ENCODE measurements at places on chromosomes 3 and 15.

DNA sequence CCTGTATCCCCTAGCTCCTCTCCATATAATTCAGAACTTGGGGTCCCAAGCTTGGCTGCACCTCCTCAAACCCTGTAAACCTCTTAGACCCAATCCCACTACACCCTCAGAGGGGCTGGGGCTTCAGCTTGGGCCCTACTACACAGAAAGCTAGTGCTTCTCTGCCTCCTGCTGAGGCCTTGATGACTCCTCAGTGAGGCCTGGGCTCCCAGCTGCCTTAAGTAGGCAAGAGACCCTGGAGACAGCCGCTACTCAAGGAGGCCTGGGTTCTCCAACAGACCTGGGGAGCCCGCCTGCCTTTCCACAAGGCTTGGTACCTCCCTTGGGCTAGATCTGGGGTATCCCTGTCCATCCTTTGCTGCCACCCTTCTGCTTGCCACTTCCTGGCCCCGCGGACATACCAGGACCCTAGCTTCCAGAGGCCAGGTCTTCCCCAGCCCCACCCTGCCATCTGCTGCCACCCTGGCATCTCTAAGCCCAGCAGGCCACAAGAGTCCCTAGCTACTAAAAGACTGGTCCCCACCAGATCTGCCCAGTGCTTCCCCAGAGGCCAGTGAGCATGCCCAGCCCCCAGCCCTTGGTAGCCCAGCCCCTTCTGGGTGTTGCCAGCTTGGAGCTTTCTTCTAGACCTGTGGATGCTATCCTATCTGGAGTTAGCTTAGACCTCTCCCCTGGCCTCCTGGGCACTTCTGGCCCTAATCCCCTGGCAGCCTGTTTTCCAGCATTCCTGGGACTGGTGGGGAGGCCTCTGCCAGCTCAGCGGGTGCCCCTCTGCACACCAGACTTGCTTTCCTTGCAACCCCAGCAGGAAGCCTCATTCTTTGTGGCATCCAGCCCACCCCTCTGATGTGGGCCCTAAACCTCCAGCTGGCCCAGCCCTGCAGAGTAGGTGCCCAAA lies 13.7 kb downstream of the C15orf39 start:
- DNase-seq = no peak

GRCh38 chr3:114451561-114452018 lies 157.8 kb downstream of the TIGIT start:
- no peak for DNase-seq

GRCh38 chr3:59946401-59946800 lies 896.6 kb upstream of the CFAP20DC start:
- DNase-seq = no peak

DNA sequence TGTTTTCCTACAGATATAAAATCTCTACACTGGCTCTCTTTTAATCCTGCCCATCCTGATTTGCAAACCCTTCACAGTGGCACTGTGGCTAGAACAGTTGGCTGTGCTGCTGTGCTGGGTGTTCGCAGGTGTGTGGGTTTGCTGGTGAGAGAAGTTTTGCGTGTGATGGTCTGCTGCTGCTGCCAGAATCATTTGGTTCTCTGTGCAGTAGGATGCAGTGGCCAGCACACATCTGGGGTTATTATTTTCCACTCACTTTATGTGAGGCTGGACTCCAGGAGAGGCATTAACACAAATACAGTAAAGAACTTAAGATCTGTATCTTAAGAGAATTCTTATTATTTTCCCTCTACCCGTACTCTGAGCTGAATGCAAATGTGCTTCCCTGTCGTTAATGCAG lies 16.0 kb upstream of the PSMD6 start:
- DNase-seq = no peak

- no peak for DNase-seq
These were observed 113.3 kb downstream of the IL20RB start for GRCh38 chr3:137071104-137071503.

GRCh38 chr15:69897061-69897460 lies 200.7 kb downstream of the TLE3 start:
- DNase-seq = no peak

GRCh38 chr3:183149915-183150750 lies 12.4 kb downstream of the LAMP3 start:
- no peak for DNase-seq

DNA sequence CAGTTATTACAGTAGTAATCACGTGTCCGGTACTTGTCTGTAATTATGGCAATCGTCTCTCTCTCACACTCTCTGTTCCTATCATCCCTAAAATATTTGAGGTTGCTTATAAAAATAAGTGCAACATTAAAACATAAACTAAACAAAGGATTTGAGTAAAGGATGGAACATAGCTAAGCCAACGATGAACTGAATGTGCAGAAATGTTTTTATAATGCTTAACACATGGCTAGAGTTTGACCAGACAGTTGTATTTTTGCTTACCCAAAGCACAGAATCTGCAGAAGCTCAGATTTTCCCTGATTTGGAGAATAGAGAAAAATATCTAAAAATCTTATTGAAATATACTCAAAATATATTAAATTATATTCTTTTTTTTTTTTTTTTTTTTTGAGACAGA lies 1030.9 kb downstream of the NAALADL2 start:
- no peak for DNase-seq

DNA sequence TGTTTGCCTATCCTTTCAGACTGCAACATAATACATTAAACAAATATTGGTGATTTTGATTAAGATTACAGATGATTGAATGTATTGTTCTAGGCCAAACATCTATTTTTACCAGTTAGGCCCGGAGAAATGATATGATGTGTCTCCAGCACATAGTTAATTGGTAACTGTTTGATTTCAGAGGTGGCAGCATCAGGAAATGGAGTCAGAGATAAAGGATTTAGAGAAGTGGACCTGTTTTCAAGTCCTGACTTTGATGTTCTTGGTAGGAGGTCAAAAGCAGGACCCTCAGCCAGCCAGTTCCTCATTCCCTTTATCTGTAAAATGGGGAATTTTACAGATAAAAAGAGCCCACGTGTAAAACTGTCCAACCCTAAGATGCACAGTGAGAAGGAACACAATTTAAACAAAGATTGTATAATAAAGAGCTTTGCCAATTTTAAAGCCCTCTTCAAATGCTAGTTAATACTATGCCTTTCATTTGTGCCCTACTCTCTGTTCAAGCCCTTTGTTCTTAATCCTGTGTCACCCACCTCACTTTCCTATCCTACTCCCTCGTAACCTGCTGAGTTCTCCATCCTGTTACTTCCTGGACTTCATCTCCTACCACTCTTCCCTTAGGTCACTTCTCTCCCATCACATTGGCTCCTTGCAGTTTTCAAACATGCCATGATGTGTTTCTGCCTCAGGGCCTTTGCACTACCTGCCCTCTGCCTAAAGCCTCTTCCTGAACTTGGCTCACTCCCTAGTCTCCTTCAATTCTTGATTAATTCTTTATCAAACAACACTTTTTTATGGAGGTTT lies 2.5 kb downstream of the TMEM212 start:
- DNase-seq = no peak

DNA sequence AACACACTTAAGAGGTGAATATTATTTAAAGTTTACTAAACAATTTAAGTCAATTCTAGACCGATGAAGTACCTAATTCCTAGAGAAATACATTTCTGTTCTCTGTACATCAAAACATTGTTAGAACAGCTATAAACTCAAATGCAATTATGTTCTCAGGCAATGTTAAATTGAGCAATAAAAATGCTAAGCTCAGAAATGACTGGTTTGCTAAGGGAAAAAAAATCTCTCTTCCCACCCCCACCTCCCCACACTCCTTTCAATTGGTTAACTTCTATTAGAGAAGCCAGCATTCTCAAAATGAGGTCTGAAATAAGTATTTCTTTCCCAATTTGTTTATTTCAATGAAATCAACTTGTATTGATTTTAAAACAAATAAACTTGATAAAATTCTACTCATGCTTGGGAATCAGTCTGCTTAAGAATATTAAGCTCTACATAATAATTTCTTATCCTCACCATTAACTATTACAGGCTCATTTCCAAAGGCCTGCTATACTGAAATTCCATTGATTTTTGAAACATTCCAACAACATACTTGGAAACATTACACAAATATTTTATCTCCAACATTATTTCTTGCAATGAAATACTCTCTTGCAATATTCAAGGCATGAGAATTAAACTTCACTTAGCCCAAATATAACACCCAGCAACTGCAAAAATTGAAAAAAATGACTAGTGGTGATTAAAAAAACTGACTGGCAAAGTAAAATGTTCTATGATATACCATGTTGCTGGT lies 22.6 kb downstream of the TSPAN3 start:
- DNase-seq = no peak

DNA sequence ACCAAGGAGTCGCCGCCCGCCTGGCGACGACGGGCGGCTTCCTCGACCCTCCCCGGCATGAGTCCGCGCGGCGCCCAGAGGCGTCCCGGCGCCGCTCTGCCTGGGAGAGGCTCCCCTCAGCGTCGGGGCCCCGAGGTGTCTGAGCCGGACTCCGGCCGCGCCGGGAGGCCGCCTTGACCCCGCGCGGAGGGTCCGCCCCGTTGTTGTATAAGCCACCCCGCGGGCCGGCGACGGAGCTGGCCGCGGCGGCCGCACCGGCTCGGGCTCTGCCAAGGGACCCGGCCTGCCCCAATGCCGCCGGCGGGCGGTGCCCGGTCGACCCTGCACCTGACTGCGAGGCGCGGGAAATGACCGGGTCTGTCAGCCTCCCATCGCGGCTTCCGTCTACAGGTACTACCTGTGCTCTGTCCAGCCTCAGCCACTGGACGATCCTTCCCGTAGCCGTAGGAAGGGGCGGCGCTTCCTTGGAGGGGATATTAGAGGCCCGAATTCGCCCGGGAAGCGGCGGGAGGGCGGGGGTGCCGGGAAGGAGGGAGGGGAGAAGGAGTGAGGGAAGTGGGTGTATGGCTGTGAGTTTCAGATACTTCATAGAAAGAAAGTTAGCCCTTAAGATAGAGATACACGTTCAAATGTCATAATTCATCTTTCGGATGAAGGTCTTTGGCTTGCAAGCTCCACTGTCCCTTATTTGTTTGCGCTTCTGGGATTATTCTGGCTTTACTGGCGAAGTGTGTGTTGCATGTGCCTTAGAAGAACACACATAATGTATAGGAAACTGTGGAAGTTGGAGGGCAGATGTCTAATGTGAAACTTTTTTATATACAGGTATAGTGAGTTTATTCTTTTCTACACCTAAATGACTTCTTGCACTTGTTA lies 620 bp downstream of the ABHD5 start:
- DNase-seq = no peak

GRCh38 chr3:12440927-12441714 lies 43.2 kb upstream of the TSEN2 start:
- DNase-seq = no peak

DNA sequence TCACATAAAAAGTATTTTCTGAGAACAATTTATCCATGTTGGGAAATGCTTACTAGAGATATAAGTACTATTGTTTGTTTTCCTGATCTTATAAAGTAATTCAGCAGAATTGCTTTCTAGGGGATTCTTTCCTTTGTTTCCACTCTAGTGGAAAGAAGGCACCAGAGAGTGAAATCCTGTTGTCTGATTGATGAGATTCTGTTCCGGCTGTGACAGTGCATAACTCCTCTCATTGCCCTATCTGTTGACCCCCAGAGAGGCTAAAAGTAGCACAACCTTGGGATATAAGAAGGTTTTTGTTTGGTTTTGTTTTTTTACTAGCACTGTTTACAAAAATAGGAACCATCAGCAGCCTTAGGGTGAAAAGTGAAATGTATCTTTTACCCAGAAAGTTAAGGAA lies 114.1 kb downstream of the ALCAM start:
- DNase-seq = no peak

DNA sequence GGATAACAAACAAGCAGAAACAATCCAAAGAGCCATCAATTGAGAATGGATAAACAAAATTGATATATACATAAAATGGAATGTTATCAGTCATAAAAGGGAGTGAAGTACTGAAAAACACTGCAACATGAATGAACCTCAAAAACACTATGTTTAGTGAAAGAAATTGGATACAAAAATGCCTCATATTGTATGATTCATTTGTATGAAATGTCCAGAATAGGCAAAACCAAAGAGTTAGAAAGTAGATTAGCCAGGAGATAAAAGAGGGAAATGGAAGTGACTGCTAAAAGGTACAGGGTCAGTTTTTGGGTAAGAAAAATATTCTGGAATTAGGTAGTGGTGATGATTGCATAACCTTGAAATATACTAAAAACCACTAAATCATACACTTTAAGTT lies 9.8 kb upstream of the SLC25A36 start:
- no peak for DNase-seq

DNA sequence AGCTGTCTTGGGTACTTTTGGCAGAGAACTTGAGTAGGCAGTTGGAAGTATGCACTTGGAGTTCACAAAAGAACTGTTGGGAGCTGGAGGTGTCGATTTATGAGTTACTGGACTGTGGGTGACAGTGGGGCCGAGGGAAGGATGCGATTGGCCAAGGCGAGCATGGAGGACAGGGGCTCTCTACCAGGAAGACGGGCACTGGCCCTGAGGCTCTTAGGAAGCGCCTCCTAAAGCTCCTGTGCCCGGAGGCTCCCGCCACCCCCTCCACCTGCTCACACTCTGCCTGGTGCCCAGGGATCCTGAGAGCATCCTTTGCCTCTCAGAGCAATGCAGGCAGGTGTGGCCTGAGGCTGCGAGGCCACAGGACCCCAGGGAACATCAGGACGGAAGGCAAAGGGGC lies 69.0 kb downstream of the CRTC3 start:
- DNase-seq = no peak

DNA sequence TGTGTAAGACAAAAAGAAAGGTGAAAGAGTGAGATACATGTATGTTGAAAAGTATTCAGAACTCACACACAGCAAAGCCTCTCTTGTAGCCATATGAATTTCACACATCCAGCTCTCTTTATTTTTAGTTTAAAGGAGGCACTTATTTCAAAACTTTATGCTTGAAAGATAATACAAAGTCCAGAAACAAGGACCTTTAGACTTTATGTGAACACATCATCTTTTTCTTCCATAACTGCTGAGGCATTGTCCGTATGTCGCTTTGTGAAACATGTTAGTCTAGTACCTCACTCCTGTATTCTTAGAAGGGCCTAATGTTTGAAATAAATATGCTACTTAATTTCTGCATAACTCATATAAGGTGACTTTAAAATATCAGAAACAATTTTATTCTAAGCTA lies 763.4 kb downstream of the GBE1 start:
- DNase-seq = no peak

- DNase-seq = no peak
These were observed 103.0 kb downstream of the MAGI1 start for GRCh38 chr3:65935724-65936123.

DNA sequence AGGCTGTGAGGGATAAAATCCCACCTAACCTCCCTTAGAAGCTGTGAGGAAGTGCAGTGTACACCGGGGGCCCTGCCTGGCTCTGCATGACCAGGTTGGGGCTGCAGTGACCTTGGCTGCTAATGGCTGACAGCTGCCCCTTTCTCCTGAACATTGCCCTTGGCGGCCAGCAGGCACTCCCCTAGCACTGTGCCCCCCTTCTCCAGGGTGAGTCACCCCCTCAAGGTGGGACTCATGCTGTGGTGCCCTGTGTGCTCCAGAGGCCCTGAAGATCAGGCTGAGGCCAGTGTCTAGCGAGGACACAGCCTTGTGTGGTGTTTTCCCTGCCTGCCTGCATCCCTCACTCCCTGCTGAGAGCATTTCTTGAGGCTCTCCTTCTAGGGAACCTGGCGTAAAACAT lies 21.0 kb upstream of the FGD5 start:
- no peak for DNase-seq

GRCh38 chr3:90092994-90093393 lies 985.6 kb downstream of the EPHA3 start:
- peak; percentile 4 for DNase-seq

GRCh38 chr3:87563712-87564111 lies 287.3 kb upstream of the POU1F1 start:
- DNase-seq = no peak

- no peak for DNase-seq
These were observed 21.9 kb upstream of the TSEN2 start for GRCh38 chr3:12462159-12462947.

- DNase-seq = no peak
These were observed 108.6 kb downstream of the AKAP13 start for GRCh38 chr15:85488997-85489396.
